ENCODE measurements at places on chromosomes 11 and 22.

DNA sequence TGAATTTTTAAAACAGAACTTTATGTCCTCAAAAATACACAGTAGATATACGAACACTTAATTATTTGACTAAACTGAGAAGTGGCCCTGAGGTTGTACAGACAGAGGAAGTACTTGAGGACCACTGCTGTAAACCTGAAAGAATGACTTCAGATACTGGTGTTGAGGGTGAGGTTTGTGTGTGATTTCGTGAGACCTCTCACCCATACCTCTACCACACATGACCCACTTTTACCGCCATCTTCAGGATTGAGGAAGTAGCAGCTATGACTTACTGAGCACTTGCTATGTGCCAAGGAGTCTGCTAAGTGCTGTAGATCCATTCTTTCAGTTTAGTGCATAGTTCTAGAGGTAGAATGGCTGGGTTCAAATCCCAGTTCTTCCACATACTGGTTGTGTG, 21.9 kb downstream of the MMP13 start:
- DNase-seq = no peak

DNA sequence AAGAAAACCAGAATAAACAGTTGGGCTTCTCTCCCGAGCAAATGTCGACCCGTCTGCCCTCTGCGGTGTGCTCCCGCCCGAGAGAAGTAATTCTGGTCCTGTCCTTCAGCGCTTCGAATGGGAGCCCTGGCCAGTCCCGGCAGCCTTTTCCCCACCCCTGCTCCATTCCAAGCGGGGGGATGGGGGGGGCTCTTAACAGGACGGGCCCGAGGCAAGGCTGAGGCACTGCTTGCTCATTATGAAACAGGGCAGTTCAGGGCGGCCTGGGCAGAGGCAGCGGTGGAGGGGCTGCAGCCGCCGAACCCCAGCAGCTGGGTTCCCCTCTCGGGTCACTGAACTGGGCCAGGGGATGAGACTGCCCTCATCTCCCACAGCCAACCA, 9.1 kb downstream of the BACE1-AS start:
- no peak for DNase-seq

DNA sequence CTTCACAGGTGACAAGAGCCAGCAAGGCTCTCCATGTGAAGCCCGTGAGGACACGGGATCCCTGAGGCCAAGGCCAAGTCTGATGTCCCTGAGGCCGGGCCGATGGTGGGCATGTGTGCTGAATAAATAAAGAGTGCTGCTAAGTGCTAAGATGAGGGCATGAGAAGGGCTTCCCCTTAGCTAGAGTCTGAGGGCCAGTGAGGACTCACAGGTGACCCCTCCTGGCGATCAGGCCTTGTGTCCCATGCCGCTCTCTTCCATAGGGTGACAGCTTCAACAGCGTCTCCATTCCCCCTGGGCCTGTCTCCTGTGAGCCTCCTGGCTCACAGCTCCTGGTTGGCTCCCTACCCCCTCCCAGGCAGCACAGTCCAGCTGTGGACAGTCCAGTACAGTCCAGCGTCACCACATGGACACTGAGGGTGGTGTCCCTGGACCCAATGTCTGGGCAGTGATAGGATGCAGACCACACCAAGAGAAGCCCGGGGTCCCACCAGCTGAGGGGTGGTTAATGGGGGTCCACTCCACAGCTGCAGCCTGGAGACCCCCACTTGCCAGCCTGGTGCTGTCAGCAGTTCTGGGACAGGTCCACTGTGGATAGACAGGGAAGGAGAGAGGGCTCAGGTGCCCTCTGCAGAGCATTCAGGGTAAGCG, 1033.2 kb downstream of the TBC1D22A start:
- no peak for DNase-seq

- DNase-seq = no peak
Observed at GRCh38 chr11:32562839-32563599, 20.6 kb upstream of the EIF3M start.

DNA sequence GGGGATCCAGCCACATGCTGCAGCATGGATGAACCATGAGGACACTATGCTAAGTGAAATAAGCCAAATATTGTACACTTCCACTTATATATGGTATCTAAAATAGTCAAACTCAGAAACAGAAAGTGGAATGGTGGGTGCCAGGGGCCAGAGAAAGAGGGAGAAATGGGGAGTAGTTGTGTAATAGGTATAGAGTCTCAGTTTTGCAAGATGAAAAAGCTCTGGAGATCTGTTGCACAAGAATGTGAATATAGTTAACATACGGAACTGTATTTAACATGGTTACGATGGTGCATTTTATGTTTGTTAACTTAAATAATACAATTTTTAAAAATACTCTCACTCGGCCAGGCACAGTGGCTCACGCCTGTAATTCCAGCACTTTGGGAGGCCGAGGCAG, 21.2 kb downstream of the GDPD5 start:
- no peak for DNase-seq

DNA sequence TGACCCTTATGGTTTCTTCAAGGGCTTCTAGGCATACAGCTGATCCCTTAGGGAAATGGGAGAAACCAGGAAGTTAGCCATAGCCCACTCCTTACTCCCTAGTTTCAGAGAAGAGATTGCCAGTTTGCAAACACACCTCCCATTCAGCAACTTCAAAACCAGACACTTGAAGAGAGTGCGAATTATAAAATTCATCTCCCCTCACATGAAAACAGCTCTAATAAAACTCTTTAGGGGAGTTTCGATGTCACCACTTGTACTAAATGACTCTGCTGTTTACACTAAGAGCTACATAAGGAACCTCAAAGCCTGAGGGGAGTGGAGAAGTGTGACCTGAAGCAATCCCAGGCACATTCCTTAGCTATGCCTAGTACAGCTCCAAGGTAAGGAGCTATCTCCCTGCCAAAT, 8.3 kb downstream of the LGR4 start:
- no peak for DNase-seq

GRCh38 chr11:44139565-44140330, 44.3 kb downstream of the EXT2 start:
- DNase-seq = no peak

- no peak for DNase-seq
Observed at GRCh38 chr11:60161766-60162165, 21.1 kb downstream of the MS4A6A start.

DNA sequence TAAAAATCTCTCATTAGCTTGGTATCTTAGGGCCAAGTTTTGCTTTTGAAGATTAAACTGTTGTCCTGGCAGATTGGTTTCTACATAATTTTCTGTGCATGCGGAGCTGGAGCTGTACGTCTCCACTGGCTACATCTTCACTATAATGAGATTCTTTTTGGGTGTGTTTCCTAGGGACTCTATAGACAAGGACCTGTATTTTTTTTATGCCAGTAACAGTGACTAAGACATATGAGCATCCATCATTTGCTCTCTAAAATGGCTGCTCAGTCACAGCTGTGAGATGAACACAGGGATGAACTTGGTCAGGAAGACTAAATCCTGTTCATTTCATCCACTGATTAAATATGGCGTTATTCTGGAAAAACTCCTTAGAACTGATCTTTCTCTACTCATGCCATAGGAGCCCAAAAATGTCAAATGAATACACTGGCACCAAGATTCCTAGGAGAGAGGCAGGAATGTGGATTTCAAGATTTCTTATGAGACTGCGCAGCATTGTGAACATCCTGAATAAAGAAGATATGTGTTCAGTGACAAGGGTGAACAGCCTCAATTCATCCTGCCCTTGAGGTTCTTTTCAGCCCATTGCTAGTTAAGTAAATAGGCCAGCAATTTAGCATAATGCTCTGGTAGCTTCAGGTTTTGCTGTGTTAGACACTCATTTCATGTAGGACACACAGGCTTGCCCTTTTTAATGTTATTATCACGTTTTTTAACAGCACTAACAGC, 168.2 kb downstream of the NCAM1 start:
- no peak for DNase-seq

DNA sequence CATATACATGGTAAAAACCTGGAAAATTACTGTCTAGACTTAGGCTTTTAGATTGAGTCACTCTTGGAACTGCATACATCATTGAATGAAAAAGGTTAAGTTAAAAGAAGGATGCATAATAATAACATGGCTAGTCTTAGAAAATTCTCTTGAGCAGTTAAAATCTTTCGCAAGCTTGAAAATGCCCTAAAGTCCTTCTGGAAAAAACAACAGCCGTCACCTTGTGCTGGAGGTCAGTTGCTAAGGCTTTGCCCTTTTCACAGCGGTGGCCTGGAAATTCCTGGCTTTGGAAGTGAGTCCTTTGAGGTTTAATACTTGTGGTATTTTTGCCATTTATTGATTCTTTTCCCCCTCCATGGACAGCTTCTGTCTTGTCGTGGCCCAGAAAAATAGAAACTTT, 17.4 kb upstream of the FBLN1 start:
- DNase-seq = no peak

DNA sequence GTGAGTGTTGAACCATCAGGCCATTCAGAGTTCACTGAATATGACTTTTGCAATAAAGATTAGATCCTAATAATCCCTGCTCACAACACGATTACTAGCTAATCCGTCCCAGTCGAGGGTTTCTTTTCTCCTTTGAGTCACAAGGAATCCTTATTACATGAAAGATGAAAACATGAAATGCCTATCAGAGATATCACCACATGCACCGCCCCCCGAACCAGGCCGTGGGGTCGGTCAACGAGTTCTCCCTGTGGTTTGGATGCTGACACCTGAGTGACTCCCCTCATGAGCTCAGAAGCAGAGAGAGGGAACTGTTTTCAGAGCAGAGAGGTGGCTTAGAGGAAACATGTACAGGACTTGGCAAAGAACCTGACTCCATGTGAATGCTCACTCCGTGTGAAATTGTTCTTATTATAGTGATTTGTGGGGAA, 263.3 kb downstream of the ETS1 start:
- peak; percentile 21 for DNase-seq

DNA sequence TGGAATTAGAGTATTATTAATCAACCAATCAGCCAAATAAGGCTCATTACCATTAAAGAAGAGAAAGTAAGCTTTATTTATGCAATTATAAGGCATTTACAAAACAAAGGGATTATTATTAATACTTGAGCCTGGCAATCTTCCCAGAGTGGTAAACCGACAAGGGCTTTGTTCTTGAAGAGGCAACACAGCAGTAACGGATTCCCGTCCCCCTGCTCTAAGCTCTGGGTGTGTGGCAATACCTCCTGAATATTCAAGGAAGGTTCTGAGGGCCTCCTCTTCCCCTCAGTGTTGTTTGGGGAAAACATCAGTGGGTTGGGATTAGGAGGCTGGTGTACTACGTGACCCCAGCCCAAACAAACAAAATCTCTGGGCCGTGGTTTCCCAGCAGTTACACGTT, 176.5 kb downstream of the TENM4 start:
- no peak for DNase-seq

DNA sequence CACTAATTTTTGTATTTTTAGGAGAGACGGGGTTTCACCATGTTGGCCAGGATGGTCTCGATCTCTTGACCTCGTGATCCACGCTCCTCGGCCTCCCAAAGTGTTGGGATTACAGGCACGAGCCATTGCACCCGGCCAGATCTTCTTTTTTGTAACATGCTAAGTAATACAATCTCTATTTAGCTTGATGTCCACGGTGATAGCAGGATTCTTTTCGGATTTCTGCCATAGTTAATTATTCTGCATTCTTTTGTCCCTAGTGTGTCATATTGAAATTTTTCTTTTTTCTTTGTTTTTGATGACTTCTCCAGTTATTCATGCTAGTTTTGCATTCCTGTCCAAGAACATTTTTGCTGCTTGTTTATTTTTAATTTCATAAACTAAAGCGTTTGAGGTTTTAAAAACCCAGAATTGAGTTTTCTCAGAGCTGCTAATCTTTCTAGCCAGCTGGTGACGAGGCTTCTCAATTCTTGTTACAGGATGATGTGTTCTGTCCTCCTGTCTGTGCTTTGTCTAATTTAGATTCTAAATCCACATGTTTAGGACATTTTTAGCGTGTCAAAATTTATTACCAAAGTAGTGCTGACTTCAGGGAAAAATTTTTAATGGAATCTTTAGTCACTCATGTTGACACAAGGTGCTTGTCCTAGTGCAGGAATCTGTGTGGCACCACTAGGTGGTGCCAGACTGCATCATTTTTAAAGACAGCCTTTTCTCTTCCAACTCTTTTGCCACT, 21.8 kb downstream of the NF2 start:
- DNase-seq = peak; percentile 24

DNA sequence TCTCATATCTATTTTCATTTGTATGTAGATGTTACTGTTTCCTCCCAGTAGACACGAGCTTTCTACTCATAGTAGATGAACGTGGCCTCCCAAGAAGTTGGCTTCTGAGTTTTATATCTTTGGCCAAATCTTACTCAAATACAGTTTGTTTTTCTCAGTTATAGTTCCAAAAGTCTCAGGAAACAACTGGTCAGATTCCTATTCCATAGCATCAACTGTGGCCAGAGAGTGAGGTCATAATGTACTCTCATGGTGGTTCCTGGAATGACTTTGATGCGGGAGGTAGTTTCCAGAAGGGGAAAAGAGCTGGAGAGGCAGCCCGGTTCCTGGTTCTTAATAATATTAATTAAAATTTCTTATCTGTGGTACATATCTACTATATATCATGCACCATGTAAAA, 77.3 kb downstream of the SLC17A6 start:
- DNase-seq = no peak

DNA sequence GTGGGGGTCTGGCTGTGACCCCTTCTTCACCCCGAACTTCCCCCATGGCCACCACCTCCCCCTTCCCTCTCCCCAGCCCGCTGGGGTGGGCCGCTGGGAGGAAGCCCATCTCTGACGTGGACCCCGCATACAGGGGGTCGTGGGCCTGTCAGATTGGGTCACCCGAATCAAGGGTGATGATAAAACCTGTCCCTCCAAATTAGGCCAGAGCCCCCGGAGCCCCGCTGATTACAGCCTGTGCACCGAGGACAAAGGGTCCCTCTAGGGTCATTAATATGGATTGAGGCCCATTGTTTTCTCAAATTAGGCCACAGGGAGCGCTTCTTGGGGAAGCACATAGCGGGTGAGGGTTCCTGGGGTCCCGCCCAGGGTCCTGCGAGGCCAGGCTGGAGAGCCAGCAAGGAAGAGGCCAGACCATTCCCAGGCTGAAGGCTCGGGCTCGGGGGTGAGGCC, 4.9 kb upstream of the LINC01488 start:
- DNase-seq = no peak

GRCh38 chr11:7637447-7638157, 35.7 kb downstream of the CYB5R2 start:
- no peak for DNase-seq

Measured in stimulated activated CD8-positive, alpha-beta memory T cell treated with anti-CD3 and anti-CD28 coated beads, Interleukin-7, amount 100 ng/mL, for 4 hours (primary cell).